ENCODE measurements at places on chromosomes 1 and 21.

- DNase-seq = peak; percentile 15
Observed at GRCh38 chr1:113835686-113836290, 23.5 kb upstream of the RSBN1 start.

- no peak for DNase-seq
Observed at GRCh38 chr21:24200052-24200451, 1407.2 kb downstream of the MRPL39 start.

GRCh38 chr21:20661745-20662422, 336.3 kb upstream of the NCAM2 start:
- no peak for DNase-seq

GRCh38 chr1:200207711-200208126, 180.2 kb downstream of the NR5A2 start:
- no peak for DNase-seq

DNA sequence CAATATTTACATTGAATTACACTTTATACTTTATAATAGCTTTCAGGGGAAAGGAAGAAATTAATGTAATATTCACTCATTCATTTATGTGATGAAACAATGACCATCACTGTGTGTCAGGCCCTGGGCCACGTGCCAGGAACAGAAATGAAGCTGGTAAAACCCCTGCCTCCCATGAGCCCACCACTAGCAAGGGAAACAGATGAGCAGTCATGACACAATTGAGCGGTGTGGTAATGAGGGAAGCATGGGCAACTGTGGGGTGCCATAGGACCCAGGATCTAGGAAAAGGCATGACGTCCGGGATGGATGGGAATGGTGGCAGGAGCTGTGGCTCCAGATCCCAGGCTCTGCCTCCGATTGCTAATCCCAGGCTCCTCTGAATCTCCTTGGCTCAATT, 17.0 kb upstream of the SLC5A9 start:
- no peak for DNase-seq

DNA sequence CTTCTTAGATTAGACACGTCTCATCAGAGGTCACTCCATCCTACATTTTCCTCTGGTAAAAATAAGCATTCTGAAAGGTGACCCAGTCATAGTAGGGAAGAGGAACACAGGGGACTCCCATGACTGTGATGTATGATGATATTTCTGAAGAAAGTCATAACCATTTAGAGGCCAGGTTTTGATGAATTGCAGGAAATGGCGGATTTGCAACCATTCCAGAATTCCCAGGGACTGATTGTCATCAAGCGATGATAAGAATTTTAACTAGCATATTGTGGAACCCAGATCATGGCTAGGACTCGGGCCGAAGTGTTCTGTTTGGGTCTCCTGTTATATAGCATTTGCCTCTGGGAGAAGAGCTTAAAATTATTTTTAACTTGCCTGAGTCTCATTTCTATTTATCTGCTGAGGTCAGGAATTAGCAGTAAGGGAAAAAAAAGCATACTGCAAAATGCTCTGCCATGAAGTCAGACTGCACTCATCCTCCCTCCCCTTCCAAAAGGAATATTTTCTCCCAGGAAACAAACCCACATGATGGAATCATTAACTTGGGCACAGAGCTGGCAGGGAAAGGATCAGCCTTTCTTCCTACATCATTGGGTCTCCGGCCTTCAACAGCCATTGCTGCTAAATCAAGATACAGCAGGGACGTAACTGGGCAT, 286.7 kb downstream of the HLX start:
- no peak for DNase-seq

DNA sequence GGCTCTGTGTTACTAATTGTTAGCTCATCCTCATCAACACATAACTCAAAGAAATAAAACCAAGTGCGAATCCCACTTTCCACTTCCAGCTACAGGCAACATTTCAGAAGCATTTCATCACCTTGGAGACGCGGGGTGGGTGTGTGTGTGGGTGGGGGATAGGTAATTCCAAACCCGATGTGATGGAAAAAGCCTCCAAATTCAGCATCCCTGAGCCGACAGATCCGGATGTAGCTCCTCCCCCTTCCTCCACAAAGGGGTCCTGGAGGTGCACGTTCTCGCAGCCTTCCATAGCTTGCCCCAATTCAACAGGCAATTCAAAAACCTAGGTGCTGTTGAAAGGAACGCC, 486 bp downstream of the HSPA13 start:
- DNase-seq = peak; percentile 15

DNA sequence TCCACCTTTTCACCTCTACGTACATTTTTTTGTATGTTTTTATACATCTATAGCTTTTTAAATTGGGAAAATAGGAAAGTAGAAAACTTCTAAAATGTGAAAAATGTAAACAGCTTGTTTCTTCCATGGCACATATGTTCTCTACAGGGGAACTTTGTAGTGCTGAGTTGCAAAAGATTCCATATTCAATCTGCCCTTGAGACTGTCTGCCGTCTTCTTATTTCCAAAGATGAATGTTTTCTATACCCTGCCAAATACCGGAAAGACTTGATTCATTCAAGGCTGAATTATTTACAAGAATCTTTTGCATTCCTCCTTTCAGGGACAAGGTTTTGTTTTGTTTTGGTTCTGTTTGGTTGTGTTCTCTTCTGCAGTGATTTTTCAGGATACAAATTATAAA, 1334.5 kb upstream of the ADGRL4 start:
- DNase-seq = no peak

GRCh38 chr1:176211396-176212165, 4.5 kb upstream of the COP1 start:
- DNase-seq = no peak

- DNase-seq = no peak
Observed at GRCh38 chr1:185650602-185651230, 83.5 kb upstream of the HMCN1 start.

DNA sequence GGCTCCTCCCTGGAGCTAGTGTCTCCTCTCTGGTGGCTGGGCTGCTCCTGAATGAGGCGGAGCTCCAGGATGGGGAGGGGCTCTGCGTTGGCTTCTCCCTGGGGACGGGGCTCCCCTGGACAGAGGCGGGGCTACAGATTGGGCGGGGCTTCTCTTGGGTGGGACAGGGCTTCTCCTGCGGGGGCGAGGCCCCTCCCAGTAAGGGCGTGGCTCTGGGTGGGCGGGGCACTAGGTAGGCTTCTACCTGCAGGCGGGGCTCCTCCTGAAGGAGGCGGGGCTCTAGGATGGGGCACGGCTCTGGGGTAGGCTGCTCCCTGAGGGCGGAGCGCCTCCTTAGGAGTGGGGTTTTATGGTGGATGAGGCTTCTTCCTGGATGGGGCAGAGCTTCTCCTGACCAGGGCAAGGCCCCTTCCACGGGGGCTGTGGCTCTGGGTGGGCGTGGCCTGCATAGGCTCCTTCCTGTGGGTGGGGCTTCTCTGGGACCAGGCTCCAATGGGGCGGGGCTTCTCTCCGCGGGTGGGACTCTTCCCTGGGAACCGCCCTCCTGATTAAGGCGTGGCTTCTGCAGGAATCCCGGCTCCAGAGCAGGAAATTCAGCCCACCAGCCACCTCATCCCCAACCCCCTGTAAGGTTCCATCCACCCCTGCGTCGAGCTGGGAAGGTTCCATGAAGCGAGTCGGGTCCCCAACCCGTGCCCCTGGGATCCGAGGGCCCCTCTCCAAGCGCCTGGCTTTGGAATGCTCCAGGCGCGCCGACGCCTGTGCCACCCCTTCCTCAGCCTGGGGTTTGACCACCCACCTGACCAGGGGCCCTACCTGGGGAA, 22.7 kb upstream of the ARF1 start:
- DNase-seq = peak; percentile 53

DNA sequence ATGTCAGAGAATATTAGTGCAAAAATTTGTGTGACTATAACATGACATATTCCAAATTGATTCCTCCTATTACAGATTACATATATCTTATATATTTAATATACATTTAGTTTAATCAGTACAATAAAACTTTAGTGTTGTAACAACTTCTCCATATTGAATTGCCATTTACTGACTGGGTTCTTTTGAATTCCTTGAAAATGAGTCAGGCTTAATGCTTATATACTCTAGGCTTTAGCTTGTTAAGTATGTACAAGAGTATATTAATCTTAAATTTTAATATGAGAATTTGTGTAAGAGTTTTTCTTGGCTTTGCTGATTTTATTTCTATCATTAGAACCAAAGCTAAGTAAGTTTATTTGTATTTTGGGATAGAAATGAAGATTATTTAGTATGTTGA, 40.3 kb downstream of the XPR1 start:
- no peak for DNase-seq

GRCh38 chr1:19220080-19220846, 10.2 kb upstream of the UBR4 start:
- DNase-seq = no peak

DNA sequence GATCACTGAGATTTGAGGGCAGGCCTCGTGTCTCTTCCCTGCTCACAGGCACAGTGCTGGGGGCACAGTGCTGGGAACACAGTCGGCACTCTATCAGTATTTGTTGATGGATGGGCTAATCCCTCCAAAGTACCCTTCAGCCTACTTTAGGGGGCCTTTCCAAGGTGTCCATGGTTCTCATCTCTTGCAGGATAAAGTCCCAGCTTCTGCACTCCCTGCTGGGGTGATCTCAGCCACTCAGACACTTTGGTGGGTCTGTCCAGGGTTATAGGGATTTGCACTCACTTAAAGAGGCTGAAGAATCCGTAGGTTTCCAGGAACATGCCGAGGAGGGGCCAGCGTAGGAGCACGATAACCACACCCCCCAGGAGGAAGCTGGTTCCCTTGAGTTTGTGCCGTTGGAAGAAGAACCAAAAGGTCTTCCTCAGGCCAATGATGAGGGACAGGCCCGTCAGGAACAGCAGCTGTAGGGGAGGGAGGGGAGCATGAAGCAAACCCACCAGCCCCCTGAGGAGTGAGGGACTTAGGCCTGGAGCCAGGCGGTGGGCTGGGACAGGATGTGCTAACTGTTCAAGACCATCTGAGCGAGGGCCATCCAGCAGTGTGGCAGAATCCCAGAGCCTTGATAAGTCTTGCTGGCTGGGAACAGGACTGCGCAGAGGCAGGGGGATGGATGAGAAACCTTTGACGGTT, 5.2 kb upstream of the KISS1 start:
- no peak for DNase-seq

DNA sequence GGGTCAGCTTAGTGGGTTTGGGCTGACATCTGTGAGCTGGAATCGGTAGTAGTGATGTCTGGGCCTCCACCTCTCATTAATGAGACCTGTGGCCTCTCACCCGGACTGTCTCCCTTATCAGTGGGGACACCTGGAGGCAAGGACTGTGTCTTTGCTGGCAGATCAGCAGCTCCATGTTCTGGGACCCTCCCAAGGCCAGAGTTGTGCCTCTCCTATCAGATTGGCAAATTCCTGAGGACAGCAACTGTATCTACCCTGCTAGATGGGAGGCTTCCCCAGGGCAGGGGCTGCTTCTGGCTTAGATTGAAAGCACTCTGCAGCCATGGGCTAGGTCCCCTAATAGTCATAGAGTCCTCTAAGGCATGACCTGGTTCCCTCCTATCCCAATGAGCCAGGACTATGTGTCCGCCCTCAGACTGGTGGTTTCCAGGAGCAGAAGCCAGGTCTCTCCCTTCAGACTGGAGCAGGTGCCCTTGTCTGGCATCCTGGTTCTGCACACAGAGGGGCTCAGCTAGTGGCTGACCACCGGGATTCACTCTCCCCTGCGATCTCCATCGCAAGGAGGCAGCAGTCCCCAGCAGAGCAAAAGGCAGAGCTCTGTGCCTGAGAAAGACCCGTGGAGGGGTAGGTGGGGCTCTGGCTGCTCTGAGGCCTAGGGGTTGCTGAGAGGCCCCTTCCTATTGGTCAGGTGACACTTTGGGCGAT, 5.8 kb downstream of the DRAXIN start:
- DNase-seq = no peak

DNA sequence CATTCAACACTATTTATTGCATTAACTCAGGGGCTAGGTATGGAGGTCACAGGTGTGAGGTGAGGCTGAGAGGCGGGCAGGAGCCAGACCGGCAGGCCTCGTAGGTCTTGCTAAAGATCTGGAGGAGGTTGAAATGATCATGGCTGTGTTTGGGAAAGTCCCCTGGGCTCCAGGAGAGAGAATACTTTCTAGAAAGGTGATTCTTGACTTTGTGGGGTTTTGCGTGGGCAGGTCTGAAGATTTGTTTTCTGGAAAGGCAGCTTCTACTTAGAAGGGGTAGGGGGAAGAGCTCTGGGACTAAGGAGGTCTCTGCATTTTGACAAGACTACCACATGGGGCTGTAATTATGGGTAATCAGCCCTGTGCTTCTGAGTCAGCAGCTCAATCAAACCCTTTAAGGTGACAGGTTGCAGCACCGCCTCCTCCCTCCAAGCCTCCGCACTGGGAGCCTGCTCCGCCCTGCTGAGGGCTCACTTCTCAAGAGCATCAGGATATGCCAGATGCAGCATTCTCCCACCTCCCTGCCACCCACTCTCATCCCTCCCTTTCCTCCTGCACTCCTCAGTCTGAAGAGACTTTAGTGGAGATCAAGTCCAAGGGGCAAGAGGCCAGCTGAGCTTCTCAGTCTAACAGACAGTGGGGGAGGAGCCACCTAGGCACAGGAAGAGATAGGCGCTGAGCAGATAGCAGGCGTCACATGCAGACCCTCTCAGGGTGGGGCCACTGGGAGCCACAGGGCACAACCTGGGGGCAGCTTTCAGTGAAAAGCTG, 30.5 kb downstream of the SLC30A1 start:
- no peak for DNase-seq

DNA sequence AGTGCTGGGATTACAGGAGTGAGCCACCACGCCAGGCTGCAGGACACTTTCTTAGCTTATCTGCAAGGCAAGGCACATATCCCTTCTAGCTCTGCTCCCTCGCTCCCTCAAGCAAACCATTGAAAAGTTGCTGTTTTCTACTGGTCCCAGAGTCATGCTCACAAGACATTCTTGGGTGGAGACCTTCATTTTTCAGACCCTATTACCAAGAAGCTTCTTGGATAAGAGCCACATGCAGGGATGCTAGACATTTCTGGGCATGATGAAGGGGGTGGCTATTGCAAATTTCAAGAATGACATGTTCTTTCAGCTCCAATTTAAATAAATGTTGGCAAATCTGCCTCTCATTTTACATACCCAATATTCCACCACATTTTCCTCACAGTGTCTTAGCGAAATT, 33.9 kb downstream of the CAPN9 start:
- no peak for DNase-seq
